Foreskin keratinocyte (primary cell): ENCODE measurements at places on chromosomes 2 and 18. TPM values are rescaled to one million over a fixed set of nuclear protein-coding genes. Genes with fewer than 3 reads are reported as not detected.

Gene KLHL14
- not detected in 2 replicates for total RNA-seq

Gene CCNYL1
- 20.8 and 22.5 TPM in 2 replicates for total RNA-seq

Gene NT5C1B
- total RNA-seq: not detected in 2 replicates

DNA sequence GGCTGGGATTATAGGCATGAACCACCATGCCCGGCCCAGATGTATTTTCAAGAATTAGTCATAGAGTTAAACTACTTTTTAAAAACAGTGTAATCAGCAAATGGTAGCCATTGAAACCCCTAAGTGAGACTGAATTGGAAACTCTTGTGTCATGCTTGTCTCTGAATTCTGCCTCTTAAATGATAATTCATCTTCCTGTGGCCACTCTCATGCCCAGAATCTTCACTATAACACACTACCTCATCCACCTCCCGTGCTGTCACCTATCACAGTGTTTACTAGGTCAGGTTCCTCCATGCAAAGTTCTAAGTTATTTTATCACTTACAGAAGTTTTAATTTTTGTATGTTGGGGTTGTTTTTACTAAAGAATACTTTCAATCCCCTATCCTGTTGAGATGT is 197.5 kb downstream of the PHLPP1 start:
- DNase-seq: no peak

DNA sequence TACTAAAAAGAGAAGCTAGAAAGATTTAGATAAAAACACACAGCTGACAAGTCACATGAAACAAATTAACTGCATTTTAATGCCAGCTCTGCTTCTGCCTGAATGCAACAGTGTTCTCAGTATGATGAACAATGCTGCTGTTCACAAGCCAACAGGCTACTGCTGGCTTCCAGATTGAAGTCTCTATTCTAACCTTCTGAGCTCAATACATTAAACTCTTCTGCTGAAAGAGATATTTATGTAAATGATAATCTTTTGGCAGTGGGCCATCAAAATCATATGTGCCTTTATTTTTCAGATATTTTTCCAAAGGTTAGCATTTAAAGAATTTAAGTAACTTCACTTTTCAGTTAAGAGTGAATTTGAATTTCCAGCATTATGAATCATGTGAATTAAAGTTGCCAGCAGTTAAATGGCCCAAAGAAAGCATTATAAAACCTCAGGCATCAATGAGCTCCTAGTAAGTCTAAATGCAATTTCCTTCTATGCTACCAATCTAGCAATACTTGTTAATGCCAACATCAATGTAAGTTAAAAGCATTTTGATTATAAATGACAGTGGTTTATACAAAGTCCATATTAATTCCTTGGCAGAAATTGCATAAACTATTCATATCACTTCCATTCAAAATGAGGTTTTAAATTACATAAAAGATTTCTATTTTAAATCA is 72.4 kb downstream of the ID2 start:
- DNase-seq: no peak

DNA sequence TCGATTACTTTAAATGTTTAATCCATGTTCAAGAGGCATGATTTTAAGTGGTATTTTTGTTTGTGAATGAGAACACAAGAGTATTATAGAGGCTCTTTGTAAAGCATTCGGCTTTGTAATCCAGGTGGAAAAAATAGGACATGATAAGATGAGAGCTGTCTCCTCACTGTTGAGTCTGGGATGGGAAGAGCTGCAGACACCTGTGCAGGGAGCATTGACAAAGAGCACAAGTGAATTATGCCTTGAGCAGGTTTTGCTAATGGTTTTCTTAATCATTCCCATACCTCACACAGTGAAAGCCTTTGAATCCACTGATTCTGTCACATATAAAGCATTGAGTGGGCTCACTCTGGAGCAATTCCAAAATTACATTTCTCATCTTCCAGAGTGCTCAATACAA is 9.6 kb downstream of the COL6A3 start:
- DNase-seq: no peak

- DNase-seq: no peak
Measured at GRCh38 chr2:199144036-199144435, 313.7 kb downstream of the SATB2 start.
